Stimulated activated CD8-positive, alpha-beta memory T cell treated with anti-CD3 and anti-CD28 coated beads, Interleukin-12 subunit alpha, Interleukin-12 subunit beta, amount 100 ng/mL, for 1 hour (primary cell): ENCODE measurements at places on chromosomes 3 and 15.

GRCh38 chr3:83023086-83023485, 1261.6 kb upstream of the GBE1 start:
- no peak for DNase-seq

DNA sequence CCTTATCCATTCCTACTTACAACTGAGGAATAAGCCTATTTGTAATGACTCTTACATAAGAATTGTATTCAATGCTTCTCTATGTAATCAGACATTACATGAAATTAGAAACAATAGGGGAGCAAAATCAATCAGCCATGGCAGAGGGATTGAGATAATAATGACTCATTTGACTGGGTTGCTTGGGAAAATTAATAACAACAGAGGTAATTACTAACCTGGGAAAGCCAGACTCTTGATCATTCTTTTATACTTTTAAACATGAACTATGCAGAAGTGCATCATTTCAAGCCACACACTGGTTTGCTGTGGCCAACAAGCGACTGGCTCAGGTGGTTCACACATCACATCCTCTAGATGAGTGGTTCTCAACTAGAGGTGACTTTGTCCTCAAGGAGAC, 126.3 kb upstream of the CRBN start:
- no peak for DNase-seq

DNA sequence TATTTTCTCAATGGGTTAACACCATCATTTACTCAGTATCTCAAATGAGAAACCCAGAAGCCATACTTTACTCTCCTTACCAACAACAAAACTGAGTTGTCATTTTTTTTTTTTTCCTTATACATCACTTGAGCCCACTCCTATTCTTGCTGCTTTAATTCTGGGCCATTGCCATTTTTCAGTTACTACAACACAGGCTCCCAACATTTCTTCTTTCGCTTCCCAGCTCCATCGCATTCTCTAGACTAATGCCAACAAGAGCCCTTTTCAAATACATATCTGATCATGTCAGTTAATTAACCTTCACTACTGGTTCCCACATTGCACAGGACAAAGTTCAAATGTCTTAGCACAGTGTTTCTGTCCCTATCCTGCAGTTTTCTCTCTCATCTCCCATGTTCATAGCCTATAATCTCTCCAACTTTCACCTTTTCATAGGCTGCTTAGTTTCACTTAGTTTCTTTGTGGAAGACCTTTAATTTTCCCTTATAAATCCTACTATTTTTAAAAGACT, 22.5 kb upstream of the ANXA2 start:
- DNase-seq: no peak

- DNase-seq: no peak
These were observed 29.4 kb downstream of the NR2F2 start for GRCh38 chr15:96359616-96360521.

GRCh38 chr3:170485696-170486095, 67.0 kb downstream of the CLDN11 start:
- no peak for DNase-seq

DNA sequence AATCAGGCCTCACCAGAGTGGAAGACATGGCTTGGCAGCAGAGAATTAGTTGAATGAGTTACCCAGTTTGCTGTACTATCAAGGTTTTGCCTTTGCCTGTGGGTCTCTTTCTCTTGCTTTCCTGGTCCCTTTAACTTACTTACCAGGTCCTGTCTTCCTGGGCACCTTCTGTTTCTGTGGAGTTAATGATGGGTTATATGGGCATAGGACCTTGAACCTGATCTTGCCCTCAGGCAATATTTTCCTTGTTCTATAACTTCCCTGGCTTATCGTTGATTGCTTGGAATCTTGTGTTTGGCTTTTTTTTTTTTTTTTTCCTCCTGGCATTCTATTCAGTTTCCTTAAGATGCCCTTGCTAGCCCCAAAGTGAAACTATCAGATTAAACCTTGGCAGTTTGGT, 106.8 kb downstream of the HHLA2 start:
- DNase-seq: no peak

- no peak for DNase-seq
These were observed 350.5 kb upstream of the TBL1XR1 start for GRCh38 chr3:177547711-177548350.

DNA sequence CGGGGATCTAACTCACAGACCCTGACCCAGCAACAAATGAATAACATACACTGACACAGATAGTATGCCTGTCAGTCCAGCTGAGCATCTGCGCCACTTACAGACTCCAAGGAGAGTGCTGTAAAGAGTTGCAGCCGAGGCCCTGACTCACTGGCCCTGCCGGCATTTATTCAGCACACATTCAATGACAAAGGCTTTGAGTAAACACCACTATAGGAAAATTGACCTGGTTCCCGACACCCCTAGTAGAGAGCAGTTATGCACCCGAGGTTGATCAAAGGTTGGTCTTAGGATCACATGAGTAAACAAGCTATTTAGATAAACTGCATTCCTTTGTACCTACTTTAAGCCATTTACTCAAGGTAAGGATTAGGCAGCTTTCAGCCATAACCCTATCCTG, 22.7 kb downstream of the LARS2 start:
- DNase-seq: no peak

DNA sequence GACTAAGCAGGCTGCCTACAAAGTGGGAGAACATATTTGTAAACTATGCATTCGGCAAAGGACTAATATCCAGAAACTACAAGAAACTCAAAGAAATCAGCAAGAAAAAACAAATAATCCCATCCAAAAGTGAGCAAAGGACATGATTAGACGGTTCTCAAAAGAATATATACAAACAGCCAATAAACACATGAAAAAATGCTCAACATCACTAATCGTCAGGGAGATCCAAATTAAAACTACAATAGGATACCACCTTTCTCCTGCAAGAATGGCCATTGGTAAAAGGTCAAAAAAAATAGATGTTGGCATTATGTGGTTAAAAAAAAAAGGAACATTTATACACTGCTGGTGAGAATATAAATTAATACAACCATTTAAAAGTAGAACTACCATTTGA, 259.6 kb upstream of the SLITRK3 start:
- DNase-seq: no peak

DNA sequence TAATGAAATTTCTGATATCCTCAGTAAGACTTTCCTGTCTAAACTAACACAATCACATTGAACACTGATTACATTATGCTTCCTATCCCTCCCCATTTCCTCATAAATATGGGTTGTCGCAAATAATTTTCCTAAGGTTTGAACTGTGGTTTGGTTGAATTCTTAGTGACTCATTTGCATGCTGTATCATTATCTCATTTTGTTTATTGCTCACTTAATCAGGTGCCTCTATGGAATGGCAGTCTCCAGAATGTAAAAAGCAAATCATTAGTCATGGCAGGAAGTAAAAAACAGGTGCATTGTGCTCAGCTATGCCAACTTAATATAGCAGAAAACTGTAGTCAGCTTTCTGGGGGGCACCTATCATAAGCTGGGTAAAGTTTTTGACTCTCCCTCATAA, 216.0 kb upstream of the ZBTB20 start:
- DNase-seq: no peak

GRCh38 chr3:2657971-2658370, 452.2 kb downstream of the IL5RA start:
- no peak for DNase-seq

DNA sequence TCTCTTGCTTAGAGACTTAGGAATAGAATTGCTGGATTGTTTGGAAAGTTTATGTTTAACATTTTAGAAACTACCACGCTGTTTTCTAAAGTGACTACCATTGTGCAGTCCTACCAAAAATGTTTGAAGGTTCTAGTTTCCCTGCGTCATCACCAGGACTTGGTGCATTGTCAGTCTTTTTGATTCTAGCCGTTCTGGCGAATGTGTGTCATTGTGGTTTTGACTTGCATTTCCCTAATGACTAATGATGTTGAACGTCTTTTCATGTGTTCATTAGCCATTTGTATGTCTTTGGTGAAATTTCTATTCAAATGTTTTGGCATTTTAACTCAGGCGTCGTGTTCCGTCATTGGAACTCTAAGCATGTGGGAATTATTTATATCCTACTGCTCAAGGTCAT, 58.0 kb downstream of the CHD2 start:
- peak; percentile 29 for DNase-seq

- no peak for DNase-seq
These were observed 17.7 kb downstream of the FOXB1 start for GRCh38 chr15:60021589-60022378.
